ENCODE measurements at places on chromosomes 7 and 10.

GRCh38 chr7:95478272-95479037, 7.3 kb upstream of the ASB4 start:
- no peak for DNase-seq

- no peak for DNase-seq
Measured at GRCh38 chr7:127844165-127844564, 187.1 kb downstream of the LRRC4 start.

DNA sequence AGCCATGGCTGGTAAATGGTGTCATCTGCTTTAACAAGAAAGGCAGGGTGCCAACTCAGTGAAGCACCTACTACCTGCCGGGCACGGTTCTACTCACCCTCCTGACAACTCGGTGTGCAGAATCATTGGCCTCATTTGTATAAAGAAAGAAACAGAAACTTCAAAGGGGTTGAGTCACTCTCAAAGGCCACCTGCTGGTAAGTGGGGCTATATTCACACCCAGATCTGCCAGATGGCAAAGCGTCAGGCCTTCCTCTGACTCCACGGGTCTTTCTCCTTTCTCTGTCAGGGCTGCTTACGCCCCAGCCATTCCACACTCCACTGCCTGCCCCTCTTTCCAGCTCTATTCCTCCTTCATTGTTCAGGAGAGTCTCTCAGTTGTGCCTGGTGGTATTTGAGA, 309.2 kb downstream of the GFRA1 start:
- no peak for DNase-seq

DNA sequence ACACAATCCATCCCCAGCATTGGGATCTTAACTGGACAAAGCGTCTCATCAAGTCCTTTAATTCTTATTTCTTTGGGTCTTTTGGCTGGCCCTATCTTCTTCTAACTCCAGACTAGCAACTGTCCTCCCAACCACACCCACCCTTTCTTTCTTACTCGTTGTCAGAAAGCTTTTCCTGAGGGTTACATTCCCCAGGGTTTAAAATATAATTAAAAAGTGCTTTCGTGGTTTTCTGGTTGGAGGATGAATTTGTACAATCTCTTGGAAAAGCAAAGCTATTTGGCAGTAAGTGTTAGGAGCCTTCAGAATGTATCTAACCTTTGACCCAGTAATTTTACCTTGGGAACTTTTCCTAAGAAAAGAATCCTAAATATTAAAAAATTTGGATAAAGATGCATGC, 10.4 kb upstream of the ITGB8 start:
- DNase-seq, result no peak

DNA sequence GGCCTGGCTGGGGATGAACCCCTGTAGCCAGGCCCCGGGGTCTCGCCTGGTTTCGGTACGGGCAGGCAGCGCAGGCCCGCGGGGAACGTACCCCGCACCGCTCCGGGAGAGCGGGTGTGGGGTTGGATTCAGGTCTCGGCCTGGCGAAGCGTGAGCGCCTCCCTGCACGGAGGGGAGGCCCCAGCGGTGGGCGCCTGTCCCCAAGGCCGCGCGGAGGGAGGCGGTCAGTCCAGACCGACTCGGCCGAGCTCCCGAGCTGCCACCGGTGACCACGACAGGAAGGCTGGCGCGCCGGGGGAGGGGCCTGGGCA, 378 bp upstream of the INPP5F start:
- no peak for DNase-seq

DNA sequence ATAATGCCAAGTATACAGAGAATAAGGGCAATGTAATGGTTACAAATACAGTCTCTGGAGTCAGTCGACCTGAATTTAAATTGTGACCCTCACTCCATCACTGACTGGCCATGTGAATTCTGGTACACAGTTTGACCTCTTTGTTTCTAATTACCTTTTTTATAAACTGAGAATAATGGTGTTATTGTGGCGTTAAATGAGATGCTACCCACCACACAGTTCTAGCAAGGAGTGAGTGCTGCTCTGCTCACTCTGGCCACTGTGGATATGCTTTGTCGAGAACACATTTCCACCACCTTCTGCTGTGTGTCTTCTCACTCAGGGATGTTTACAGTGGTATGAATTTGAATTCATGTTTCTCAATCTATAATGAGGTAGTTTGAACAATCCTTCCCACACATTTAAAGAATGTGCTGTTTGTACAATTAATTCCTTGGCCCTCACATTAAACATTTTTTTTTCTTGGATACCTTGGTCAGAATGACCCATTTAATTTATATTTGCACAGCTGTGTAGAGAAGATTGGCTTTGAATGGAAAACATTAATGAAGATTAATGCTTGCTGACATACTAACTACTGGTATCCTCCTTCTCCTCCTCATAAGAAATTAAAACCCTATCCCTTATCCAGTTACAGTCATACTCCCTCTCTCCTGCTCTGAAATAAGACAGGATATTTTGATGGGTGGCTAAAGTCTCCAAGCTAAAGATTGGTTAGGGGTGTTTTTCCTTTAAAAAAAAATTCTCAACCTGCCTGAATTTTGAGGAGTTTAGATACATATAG, 42.4 kb downstream of the PLCE1 start:
- DNase-seq, result no peak

- no peak for DNase-seq
Measured at GRCh38 chr7:50502947-50503346, 52.8 kb upstream of the FIGNL1 start.

GRCh38 chr10:43316988-43317387, 50.1 kb upstream of the RASGEF1A start:
- no peak for DNase-seq

DNA sequence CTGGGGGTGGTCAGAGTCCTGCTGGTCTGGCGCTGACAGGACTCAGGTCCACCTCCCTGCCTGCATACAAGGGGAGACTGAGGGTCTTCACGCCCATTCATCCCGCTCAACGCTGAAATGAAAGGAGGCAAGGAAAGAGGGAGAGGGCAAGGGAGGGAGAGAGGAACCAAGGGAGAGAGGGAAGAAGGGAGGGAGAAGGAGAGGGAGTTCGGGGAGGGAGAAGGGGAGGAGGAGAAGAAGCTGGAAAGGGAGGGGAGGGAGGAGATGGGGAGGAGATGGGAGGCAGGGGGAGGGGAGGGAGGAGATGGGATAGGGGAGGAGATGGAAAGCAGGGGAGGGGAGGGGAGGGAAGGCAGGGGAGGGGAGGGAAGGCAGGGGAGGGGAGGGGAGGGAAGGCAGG, 69.4 kb upstream of the INPP5A start:
- DNase-seq, result no peak

GRCh38 chr10:22285130-22285529, 31.1 kb upstream of the COMMD3 start:
- no peak for DNase-seq

GRCh38 chr10:26798298-26798697, 62.5 kb downstream of the ABI1 start:
- no peak for DNase-seq

All from KBM-7 (cell line).